ENCODE measurements at places on chromosomes 6 and 20.

GRCh38 chr6:156695742-156696141, 81.4 kb upstream of the ARID1B start:
- DNase-seq = no peak

- no peak for DNase-seq
These were observed 36.2 kb upstream of the SCUBE3 start for GRCh38 chr6:35177596-35177995.

DNA sequence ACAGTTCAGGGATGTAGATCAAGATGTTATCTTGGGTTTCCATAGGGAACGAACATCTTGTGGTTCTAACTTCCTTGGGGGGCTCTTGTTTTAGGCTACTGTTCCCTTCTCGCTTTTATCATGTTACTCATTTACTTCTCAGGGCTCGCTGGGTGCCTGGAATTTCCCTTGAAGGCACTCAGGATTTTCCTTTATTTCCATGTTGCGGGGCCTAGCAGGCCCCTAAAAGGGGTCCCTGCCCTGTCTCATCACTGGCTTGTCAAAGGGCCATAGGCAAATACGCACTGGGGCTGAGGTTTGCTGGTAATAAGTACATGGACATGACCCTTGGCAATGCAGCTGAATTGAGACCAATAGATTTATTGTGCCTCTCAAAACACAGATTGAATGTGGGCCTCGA, 262.3 kb downstream of the CDH4 start:
- DNase-seq = no peak

GRCh38 chr6:168799067-168799466, 358.1 kb downstream of the SMOC2 start:
- no peak for DNase-seq

DNA sequence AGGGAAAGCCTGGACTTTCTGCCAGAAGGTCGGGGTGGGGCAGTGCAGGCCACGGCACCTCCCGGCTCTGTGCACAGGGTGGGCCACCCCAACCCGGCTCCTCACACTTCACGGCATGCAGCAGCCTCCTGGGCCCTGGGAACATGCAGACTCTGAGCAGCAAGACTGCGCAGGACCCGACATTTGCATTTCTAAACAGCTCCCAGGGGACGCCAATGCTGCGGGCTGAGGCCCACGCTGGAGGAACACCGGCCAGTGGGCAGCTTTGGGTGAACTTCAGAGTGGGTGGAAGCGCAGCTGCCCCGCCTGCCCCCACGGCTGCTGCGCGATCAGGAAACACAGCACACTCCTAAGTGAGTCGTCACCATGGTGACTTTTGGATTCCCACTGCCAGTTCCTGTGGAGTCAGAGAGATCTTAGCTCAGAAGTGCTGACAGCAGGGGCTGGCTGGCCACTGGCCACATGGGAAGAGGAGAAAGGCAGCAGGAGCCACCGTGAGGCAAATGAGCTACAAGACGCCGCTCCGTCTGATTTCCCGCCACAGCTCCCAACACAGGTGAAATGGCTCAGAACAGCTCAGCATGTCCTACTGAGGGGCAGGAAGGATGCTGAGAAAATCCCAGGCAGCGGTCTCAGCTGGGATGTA, 52.1 kb downstream of the RNASET2 start:
- DNase-seq = no peak

- no peak for DNase-seq
These were observed 161.4 kb upstream of the FLRT3 start for GRCh38 chr20:14498772-14499171.

DNA sequence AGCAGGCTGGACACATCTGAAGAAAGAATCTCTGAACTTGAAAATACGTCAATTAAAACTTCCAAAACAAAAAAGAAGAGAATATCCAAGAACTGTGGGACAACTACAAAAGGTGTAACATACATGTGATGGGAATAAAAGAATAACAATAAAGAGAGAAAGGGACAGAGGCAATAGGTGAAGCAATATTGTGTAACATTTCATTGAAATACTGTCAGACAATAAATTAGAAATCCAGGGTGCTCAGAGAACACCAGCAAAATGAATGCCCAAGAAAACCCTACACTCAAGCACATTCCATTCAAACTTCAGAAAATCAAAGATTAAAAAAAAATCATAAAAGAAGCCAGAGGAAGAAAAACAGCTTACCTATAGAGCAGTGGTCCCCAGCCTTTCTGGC, 33.6 kb upstream of the ASF1A start:
- DNase-seq = no peak

GRCh38 chr6:92840246-92840930, 579.0 kb downstream of the EPHA7 start:
- no peak for DNase-seq

DNA sequence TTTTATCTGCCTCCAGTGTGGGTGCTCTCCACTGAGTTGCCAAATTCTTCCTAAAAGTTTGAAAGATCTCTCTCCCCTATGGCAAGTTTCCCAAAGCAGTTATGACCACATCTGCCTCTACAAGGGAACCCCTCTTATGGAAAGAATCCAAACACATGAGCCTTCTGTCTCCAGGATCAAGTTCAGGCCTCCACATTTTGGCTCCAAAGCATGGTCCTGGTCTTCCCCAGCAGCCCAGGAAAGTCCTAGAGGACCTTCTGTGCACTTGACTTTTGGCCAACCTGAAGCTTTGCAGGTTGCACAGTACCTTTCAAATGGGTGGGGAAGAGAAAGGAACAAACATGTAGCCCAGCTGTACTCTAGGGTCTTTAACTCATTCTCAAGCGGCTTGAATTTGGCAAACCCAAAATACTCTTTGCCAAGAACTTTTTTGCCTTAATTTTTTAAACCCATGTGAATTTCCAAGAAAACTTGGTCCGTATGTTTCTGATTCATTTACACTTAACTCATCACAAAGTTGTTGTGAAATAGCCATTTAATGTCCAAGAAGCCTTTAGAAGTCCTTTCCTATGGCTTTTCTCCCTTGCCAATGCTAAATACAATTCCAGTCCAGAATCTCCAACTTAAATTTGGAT, 240.1 kb upstream of the TBX18 start:
- DNase-seq = no peak

DNA sequence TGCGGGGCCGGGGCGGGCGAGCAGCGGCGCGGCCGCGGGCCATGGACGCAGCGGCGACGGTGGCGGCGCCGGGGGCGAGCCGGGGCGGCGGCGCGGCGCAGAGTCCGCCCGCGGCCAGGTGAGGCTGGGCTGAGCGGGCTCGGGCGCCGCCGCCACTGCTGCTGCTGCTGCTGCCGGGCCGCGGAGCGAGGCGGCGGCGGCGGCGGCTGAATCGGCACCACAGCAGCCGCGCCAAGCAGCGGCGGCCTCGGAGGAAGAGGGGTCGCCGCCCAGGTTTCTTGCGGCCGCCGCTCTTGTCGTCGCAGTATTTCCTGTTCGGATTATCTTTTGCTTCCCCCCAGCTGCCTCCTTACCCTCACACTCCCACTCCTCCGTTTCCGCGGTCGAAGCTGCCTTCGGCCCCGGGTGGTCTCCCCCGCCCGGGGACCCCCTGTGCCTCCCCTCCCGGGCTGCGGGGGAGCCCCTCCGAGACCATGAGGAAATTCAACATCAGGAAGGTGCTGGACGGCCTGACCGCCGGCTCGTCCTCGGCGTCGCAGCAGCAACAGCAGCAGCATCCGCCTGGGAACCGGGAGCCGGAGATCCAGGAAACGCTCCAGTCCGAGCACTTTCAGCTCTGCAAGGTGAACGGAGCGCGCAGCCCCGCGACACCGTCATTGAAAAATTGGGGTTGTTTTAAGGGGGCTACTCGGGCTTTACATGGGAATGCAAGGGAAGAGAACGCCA, at the start of gene STXBP5:
TSS of gene STXBP5 (plus strand) at position 358 of the 726 bp plus-strand sequence. CDS start at position 474, 116 bp downstream.
- no peak for DNase-seq

GRCh38 chr6:155660251-155660977, 204.8 kb upstream of the NOX3 start:
- no peak for DNase-seq

GRCh38 chr20:34180460-34181120, 60.6 kb upstream of the ASIP start:
- DNase-seq = no peak

Data from cerebellar nuclear complex (tissue), 1 donor.